ENCODE measurements at places on chromosomes 6 and 20.
A peak's percentile ranks its signal among the peaks of the same experiment; 100 is the strongest.

DNA sequence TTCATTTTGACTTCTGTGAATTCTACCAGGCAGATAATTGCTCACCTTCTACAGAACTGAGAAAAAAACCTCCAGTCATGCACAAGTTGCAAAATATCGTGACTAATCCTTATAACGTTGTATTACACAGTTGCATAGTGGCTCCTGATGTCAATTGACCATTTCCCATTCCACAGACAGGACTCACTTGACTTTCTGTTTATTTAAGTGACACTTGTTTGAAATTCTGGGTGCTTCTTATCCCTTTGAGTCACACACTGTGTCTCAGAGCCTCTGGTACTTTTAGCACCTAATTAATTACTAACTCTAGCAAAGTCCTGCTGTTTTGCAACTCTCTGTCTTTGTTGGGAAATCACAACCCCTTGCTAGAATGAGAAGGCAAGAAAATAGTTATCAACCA, 16.2 kb upstream of the RSPO3 start:
- DNase-seq: peak; percentile 79

DNA sequence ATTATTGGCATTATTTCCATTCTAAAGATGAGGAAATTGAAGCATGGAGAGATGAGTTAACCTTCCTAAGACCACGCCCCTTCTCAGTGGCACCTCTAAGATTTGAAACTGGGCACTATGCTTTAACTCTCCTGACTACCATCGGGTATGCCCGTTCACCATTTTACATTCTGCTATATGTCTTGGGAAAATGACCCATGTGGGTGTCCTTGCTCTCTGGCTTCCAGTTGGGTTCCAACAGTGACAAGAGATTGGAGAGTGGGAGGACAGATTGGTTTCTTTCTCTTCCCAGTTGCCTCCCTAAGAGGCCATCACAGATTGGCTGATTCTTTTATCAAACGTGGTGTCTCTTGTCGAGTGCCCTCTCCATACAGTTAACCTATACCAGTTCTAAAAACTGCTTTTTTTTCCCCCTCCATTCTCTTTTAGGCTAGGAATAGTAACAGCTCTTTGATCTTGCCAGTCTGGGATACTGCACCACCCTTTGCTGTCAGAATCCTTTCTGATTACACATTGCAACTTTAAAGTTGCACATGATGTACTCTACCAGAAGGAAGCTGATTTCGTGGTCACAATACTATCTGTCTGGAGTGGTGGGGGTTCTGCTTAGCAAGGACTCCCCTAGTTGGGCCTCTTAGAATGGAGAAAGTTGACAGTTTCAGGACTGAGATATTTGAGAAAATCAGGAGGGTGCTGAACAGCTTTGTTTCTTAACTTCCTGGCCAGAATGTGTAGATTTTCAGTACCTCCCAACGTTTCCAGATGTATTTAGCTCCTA, 88.0 kb upstream of the ELOVL5 start:
- DNase-seq: peak; percentile 16

DNA sequence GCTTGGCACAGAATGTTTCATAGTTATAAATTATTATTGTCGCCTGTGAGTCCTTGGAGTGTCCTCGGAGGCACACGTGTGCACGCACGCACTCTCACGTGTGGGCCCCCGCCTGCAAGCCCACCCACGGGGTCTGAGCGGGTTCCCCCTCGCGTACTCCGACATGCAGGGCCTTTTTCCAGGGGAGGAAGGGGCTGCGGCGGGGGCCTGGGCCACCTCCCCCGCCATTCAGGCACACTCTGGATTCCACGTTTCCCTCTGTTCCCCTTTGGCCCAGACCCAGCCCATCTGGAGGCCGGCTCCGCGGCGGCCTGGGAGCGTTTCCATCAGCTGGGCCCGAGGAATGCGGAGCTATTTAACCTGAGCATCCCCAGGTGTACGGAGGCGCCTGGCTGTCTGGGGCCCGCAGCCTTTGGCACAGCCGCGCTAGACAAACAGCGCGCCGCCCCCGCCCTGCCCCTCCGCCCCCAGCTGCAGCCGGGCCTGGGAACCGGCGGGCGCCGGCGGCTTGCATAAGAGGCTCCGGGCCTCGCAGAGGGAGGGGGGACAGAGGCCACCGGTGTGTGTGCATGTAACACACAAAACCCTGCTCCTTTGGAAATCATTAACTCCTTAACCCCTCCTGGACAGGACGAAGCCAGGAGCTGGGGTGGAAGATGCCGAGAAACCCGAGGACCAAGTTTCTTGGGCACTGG, 3.3 kb downstream of the ID1 start:
- DNase-seq: peak; percentile 50

DNA sequence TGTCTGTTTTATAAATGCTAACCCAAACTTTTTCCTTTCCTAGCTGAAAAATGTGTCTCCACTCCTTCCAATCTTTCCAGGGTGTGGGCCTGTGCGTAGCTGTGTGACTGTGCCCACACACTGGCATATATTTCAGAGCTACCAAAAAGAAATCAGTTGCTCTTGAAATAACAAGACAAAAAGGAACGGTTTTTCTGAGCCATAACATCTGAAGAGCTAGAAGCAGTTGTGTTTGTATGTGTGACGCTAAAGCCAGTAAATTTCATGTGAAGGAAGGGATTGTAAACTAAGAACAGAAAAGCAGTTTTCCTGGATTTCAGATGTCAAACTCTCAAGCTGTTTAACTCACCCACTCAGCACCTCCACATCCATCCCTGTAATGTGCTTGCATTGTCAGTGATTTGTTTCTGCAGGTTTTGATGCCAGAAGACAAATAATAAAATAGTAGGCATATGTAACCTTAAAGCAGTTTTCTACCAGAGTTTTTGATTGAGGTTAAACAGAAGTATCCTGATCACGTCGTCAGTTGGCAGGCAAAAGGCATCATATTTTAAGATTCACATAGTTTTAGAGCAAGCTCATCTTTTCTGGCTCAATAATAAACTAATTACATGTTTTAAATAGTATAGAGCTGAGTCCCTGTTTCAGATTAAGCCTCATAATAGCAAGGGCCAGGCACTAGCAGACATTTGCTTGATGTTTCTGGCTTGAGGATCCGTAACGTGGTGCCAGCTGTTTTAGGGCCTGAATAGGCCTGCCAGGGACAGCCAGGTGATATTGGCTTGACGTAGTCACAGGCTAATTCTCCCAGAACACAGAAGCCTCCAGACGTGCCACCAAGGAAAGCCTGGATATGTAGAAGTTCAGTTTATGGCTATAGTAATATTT, 90.9 kb downstream of the FOXO3 start:
- peak; percentile 92 for DNase-seq

DNA sequence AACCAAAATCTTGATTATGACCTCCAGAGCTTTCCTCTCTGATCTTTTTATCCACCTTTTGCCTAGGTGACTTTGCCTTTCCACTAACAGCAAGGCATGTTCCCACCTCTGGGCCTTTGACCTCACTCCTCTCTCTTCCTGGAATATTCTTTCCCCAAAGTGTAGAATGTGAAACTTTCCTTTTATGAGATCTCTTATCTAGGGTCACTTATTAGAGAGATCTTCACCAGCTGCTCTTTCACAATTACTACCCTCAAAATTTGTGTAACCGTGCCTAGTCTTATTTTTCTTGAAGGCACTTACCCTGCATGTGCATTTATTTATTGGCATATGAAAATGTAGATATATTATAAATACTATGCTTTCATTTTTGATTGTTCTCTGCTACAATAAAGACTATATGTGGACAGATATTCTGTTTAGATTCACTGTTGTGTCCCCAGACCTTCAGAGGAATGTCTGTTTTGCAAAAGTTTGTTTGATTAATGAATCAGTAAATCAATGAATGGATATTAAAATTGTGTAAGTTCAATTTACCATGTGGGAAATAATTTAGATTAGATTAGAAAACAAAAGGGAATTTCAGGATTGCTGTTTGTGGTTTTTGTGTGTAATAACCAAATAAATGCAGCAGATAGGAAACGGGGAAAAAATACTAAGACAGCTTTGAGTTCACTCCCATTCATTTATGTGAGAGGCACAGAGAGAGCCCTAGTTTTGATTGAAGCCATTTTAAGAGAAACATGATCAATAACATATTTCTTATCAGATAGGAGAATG, 207.0 kb downstream of the ADGB start:
- no peak for DNase-seq

DNA sequence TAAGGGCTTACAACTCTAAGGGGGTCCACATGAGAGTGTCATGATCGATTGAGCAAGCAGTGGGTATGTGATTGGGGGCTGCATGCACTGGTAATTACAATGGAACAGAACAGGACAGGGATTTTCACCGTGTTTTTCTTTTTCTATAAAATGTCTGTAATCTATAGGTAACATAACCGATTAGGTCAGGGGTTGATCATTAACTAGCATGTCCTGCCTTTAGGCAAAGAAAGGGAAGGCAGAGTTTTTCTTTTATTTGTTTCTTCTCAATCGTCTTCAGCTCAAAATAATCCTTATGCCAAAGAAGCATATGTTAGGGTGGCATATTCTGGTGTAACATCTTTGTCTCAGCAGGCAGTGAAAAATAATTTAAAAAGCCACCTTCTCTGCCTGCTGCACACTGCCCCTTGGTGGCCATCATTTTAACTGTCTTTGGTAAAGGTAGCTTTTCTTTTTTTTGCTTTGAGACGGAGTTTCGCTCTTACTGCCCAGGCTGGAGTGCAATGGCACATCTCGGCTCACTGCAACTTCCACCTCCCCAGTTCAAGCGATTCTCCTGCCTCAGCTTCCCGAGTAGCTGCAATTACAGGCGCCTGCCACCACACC, 9.7 kb upstream of the CEP43 start:
- peak; percentile 57 for DNase-seq

GRCh38 chr6:116888732-116889360, 11.8 kb downstream of the RFX6 start:
- DNase-seq: no peak

DNA sequence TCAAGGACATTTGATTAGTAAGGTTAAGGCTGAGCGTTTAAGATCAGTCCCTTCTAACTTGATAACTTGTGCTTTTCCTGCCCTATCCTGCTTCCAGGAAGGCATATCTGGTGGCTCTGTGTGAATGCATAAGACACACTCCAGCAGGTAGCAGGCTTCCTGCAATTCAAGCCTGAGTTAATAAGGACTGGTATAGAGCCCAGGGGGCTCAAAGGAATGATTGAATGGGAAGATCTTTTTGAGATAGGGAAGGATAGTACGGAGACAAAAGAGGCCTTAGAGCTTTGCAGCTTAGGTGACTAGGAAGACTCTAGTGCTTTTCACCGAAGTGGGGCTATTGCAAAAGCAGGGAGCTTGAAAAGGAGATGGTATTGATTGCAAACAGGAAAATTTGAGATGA, 307.1 kb downstream of the GRIK2 start:
- no peak for DNase-seq

DNA sequence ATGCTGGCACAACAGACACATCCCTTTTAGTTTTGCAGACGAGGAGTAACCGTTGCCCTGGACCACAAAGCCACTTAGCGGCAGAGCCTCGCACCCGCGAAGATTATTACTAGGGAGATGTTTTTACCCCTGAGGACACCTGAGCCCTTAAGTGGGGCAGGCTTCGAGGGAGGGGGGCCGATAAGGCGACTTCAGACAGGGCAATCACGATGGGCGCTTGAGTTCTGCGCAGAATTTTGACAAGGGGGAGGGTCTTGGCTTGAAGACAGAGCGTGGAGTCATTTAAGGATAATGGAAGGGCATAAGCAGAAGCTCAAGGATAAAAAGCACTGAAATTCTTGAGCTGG, 650 bp upstream of the TTK start:
- no peak for DNase-seq

- no peak for DNase-seq
Observed at GRCh38 chr20:56017560-56017959, 12.2 kb upstream of the CBLN4 start.

GRCh38 chr6:136180704-136181511, 69.2 kb downstream of the MTFR2 start:
- DNase-seq: peak; percentile 6

DNA sequence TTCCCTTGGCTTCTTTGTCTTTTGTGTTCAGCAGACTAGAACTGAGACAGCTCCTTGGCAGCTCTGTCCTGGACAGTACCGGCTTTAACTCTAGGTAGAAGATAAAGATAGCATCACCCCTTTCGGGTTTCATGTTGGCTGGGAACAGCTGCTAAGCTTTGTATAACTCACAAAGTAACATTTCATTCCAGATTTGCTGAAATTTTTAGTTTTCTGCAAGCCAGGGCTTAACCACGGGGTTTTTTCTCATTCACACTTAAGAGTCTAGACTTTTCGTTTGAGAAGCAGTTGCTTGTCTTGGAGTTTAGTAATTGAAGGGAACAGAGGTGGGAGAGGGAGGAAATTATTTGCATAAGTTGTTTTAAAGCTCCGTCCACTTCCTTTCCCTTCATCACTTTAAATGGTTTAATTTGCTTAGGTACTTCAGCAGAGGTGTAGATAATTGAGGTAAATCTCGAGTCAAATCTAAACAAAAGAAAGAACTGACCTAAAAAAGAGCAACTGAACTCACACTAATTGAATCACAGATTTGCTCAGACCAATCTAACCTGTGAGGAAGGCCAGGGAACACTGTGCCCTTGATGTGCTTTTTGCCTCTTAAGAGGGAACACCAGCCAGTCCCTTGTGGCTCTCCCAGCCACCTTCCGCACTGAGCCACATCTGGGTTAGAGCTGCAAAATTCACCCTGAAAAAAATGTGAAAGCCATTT, 48.3 kb downstream of the RREB1 start:
- no peak for DNase-seq

DNA sequence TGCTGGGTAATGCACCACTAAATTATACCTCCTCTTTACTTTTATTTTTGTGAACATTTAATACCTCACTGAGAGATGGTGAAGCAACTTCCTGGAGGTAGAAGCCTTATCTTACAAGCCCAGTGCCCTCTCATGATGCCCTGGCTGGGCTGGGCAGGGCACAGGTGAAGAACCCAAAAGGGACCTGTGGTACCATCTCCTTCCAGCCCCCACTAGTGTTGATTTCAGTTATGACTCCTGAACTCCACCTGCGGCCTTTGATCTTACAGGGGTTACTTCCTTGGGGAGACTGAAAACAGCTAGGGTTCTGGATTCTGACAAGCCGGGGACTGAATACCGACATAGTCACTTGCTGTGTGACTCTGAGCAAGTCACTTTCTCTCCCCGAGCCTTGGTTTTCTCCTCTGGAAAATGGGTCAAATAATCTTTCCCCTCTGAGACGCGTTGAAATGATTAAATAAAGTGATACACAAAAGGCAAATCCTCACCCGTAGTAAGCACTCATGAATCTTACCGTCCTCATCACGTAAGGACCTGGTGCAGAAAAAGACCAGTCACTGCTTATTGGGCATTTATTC, 1.2 kb downstream of the SLC13A3 start:
- DNase-seq: no peak

- DNase-seq: peak; percentile 55
Observed at GRCh38 chr20:6169251-6169650, 46.4 kb upstream of the FERMT1 start.

DNA sequence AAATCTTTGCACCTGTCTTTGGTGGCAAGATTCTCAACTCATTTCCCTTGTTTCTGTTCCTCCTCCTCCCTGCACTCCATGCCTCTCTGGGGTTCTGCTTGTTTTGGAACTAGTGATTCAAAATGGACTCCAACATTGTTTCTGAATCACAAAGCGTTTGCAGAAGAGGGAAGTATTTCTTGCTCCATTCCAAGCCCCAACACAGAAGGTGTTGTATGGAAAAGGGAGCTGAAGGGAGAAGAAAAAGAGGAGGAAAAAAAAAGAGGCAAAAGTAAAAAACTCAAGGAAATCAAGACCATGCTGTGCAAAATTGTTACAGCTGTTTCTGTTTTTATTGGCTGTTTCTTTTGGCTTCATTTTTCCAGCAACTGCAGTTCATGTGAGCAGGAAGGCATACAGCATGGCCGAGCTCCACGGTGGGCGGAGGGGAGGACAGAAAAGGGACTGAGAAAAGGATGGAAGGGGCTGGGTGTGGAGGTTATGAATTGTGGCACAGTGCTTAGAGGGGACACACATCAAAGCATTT, 66.9 kb upstream of the PRL start:
- peak; percentile 33 for DNase-seq

All from EH (cell line).